ENCODE measurements at places on chromosomes 1 and 21. TPM values are rescaled to one million over a fixed set of nuclear protein-coding genes. Genes with fewer than 3 reads are reported as not detected.

The FCRLA gene
- not detected for total RNA-seq

DNA sequence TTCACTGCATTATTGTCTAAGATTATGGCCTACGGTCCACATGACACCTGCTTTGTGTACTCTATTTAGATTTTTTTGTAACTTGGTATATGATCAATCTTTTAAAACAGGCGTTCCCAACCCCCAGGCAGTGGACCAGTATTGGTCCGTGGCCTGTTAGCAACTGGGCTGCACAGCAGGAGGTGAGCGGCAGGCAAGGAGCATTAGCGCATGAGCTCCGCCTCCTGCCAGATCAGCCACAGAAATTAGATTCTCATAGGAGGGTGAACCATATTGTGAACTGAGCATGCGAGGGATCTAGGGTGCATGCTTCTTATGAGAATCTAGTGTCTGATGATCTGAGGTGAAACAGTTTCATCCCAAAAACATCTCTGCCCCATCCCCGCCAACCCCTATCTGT is 228.4 kb upstream of the NR5A2 start:
- no peak for DNase-seq

- no peak for DNase-seq
These were observed 462.1 kb downstream of the LMO4 start for GRCh38 chr1:87790756-87791155.

DNA sequence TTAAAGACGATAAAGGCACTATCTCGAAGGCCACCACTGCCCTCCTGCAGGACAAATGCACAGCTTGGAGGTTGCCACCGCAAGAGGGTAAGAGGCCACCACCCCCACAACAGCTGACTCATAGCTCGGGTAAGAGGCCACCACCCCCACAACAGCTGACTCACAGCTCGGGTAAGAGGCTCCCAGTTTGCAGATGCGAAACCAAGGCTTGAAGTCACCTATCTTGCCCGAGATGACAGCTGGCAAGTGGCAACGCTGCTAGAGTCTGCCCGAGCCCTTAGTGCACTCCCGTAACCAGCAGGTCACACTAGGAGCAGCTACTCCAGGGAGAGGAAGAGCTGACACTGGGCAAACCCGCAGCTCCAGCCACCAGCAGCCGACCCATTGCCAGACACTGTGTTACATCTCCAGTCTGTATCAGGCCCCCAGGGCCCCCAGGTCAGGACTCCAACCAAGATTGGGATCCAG is 17.1 kb upstream of the SPSB1 start:
- peak; percentile 80 for DNase-seq

DNA sequence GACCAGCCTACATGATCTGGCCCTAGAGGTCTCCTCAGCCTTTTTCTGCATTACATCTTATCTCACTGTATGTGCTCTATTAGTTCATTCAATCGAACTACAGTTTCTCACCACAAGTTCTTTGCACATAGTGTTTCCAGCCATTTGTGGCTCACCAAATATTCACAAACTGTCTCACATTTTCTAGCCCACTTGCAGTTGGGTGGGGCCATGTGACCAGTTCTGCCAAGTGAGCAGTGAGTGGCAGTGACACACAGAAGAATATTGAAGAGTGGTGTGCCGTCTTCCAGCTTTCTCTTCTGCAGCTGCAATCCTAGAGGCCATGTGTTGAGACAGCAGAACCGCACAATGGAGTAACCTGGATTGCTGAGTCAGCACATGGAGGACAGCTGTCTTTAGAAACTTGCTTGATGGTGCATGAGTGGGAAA is 103.2 kb upstream of the ZNF644 start:
- DNase-seq, result no peak
